ENCODE measurements at places on chromosomes 16 and 17.

GRCh38 chr16:31148281-31148728, 1.6 kb downstream of the PRSS36 start:
- DNase-seq: peak; percentile 82

DNA sequence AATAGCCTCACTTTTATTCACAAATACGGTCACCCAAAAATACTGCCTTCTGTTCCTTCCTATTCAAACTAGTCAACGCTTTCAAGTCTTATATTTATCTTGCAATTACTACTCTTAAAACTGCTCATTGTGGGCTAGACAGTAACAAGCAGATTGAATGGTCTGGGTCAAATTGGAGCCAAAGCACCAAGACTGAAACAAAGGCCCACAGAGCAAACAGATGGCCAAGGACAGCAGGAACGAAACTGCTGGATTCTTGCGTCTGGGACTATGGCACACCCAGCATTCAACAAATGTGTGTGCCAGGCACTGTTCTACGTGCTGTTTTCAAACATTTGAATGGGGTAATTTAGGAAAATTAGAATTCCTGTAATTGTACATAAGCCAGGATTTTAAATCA, 250.1 kb upstream of the PSMD7 start:
- no peak for DNase-seq

DNA sequence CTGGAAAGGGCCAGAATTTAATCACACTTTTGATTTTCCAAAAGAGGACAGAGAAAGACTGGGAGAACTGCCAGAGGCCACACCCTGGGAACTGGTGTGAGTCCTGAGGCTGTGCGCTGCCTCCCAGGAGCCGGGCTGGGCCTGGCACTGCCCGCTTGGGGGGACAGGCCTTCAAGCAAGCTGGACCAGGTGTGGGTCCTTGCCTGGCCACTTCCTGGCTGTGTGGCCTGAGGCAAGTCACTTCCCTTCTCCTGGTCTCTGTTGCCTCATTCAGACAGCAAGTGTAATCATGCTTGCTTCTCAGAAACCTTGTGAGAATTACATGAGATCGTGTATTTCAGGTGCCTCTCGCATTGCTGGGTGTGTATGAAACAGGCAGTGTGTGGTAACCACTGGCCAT, 143.0 kb downstream of the SNX29 start:
- DNase-seq: no peak

GRCh38 chr16:76343769-76344168, 66.6 kb downstream of the CNTNAP4 start:
- no peak for DNase-seq

DNA sequence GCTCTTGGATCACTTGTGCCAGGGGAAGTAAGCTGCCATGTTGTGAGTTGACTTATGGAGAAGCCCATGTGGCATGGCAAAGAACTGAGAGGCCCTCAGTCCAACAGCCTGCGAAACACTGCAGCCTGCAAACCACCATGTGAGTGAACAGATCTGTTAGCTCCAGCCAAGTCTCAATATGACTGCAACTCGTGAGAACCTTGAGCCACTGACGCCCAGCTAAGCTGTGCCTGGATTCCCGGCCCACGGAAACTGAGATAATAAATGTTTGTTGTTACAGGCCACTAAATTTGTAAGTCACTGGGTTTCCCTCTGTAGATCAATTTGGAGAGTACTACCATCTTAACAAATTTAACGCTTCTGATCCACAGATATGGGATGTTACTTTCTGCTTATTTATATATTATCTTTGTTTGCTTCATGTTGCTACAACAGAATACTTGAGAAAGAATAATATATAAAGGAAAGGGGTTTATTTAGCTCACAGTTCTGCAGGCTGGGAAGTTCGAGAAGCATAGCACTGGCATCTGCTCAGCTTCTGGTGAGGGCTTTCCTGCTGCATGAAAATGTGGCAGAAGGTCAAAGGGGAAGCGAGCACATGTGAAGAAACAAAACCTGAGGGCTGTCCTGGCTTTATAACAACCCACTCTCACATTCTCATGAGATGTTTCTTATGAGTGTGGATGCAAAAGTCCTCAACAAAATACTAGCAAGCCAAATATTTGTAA, 29.4 kb upstream of the ATP2A3 start:
- peak; percentile 30 for DNase-seq

- no peak for DNase-seq
Observed at GRCh38 chr16:11402051-11402744, 56.9 kb downstream of the RMI2 start.

GRCh38 chr16:4641306-4641687, 16.7 kb downstream of the MGRN1 start:
- no peak for DNase-seq

DNA sequence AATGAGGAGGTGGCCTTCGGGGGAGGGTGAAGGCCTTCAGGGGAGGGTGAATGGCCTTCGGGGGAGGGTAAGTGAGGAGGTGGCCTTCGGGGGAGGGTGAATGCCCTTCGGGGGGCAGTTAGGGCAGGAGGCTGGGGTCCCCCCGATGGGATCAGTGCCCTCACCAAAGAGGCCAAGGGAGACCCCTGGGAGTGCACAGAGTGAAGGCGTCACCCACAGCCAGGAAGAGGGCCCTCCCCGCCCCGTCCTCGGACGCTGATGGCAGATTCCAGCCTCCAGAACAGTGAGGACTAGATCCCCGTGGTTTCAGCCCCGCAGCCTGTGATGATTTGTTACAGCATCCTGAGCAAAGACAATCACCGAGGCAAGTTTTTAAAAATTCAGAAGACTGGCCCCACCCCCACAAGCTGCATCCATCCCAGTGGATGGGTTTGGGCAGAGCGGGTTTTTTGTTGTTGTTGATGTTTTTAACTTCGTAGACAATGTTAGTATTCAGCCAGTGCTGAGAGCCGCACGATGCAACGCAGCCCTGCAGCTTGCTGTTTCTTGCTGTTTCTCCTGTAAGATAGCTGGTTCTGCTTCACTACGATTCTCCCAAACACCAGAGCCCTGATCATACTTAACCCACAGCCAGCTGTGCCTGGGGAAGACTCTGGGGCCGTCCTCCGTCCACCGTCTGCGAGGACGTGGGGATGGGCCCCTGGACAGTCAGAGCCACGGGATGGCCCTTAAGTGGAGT, 40.7 kb upstream of the CBFA2T3 start:
- DNase-seq: no peak

DNA sequence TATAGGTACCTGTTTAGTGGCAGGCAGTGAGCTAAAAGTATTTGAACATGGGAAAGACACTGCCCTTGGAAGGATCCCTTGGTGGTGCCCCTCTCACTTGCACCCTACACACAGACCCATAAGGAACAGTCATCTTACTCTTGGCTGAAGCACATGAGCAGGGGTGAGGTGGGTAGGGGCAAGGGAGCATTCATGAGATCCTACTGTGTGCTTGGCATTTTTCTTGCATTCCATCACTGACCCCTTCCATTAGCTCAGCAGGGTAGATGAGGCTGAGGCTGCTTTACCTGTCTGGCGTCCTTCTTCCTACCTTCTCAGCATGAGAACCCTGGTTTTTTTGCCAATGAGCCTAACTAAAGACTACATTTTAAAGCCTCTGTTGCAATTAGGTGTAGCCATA, 48.3 kb downstream of the CCT6B start:
- DNase-seq: peak; percentile 74

- no peak for DNase-seq
Observed at GRCh38 chr17:3730881-3731429, 7.3 kb downstream of the HASPIN start.

DNA sequence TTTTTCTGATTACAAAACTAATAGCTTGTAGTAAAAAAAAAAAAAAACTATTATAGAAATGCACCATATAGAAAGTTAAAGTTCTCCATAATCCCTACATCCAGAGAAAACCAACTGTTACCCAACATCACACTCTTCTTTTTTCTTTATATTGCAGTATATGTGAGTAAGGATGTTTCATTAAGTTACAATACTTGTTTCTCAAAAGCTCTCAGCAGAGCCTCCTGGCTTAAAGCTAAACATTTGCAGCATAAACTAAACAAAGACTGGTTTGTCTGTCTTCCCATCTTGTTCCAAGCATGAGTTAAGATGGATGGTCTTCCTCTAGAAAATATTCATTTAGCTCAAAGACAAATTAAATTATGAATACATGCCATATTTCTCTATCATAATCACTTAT, 25.2 kb downstream of the GRB2 start:
- DNase-seq: no peak

GRCh38 chr17:40362696-40363110, 1.8 kb downstream of the GJD3 start:
- DNase-seq: peak; percentile 97

DNA sequence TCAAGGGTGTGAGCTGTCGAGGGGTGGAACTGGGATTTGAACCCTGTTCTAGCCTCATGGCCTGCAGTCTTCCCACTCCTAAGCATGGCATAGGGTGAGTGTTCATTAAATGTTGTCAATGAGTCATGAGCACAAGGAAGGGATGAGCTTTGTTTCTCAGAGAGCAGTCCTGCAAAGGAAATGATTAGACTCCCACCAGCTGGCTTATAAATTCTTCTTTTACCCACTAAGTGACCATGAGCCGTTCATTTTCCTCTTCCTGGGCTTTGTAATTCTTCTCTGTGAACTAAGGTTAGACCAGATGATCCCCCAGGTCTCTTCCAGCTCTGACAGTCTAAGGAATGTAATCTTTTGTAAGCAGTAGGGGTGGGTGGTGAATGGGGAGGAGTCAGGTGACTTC, 47.9 kb upstream of the HNF1B start:
- DNase-seq: no peak

GRCh38 chr17:17191346-17191792, 14.8 kb downstream of the PLD6 start:
- peak; percentile 90 for DNase-seq

DNA sequence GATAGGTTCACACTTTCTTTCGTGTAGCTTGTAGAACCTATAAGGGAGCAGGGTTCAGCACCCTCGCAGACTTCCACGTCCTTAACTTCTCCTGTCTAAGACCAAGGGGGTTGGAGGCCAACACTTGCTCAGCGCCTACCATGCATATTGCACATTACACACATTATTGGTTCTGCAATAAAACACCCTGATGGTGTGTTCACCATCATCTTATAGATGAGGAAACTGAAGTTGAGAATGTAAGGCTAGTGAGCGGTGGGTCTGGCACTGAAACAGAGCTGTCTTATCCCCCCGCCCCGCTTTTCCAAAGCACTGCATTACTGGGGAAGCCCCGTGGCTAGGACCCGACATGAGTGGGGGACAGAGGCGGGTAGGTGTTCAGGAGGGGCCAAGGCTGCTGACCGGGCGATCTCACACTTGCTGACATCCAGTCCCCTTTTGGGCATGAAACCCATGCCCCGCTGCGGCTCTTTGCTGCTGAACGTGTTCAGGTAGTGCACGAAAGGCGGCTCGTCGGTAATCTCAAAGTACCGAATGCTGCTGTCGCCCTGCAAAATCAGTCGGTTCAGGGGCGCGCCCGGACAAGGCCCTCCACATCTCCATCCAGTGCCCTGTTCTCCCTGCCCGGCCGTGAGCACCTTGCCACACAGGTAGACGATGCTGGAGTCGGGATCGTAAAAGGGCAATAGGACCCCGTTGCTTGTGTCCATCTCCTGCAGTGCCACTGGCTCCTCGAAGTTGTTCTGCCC, 6.2 kb downstream of the CORO6 start:
- DNase-seq: no peak

GRCh38 chr16:85136213-85136701, 24.0 kb upstream of the CIBAR2 start:
- DNase-seq: no peak

GRCh38 chr17:19274893-19275292, 37.7 kb downstream of the EPN2 start:
- no peak for DNase-seq

- peak; percentile 33 for DNase-seq
Observed at GRCh38 chr16:5054876-5055865, 10.6 kb downstream of the C16orf89 start.

DNA sequence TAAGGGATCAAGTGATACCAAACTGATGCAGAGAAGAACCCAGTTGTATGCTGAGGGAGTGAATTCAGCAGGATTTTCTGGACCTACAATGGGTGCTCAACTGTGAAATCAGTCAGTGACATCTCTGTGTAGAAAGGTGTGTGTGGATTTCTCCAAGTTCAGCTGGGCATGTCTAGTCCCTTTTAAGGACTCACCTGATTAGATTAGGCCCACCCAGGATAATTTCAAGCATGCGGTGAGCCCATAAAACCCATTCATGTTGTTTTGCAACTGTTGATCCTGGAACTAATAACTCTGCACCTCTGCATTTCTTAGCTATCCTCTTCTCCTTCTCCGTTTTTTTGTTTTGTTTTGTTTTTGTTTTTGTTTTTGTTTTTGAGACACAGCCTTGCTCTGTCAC, 35.1 kb upstream of the DNAJA2 start:
- no peak for DNase-seq

DNA sequence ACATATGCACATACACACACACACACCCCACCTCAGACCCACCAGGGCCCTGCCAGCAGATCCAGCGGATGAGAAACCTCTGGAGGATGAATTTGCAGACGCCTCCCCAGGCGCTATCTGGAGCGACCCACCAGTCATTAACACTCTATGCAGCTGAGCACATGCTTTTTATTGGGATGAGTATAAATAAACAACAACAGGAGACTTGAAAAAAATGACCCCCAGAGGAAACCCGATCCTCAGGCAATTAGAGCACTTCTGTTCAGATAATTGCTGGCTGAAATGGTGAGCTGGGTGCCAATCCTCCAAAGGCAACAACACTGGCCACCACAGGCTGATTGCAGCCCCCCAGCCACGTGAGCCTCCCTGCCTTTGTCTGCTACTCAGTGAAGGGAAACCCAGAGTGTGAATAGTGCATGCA, 32.9 kb downstream of the DYNLRB2 start:
- DNase-seq: peak; percentile 55

GRCh38 chr17:51486091-51486490, 225.7 kb downstream of the UTP18 start:
- DNase-seq: no peak

- no peak for DNase-seq
Observed at GRCh38 chr17:78714534-78714933, 67.5 kb downstream of the CYTH1 start.

GRCh38 chr16:30439720-30440348, 5.8 kb downstream of the SEPHS2 start:
- DNase-seq: no peak

- no peak for DNase-seq
Observed at GRCh38 chr17:45146166-45146565, 2.1 kb upstream of the HEXIM1 start.

DNA sequence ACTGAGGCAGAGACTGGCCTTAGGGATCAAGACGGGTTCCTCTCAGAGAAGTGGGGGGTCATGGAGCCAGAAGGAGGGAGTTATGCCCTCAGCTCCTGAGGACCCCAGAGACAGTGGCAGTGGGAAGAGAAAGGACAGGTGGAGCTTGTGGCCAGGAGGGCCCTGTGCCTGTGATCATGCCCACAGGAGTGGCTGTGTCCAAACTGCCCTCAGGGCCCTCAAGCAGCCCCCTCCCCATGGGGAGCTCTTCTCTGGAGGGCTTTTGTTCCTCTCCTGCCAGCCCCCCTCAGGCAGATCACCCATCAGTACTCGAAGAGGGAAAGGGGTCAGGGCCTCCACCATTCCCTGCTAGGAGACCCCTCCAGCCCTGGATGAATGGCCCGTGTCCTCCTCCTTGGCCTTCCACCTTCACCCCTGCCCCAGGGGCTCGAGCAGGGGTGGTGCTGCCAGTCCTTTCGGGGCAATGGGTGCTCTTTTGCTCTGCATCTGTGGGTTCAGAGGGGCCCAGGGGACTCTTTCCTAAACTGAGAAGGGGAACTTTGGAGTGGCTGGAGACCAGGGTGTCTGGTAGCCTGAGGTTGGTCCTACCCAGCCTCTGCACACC, 52.7 kb downstream of the BEAN1 start:
- DNase-seq: no peak
